NCI-H226 (cell line): ENCODE measurements at places on chromosomes 2 and 18.

DNA sequence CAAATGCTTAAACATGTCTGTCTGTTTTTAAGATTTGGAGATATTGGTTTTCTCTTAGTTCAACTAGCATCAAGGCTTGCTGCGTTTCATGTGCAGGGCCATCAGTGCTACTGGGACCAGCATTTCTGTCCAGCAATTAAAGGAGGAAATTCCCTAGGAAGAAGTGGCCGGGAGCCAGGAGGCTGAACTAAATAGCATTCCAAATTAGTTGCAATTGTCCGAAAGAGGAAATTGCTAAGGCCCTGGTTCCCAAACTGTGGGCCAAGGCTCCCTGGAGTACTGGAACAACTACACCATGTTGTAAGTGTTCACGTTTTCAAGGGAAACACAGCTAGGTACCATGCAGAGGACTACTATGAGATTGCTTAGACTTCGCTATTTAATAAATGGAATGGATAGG lies 257.9 kb downstream of the PTPRM start:
- no peak for DNase-seq

- no peak for DNase-seq
These were observed 18.7 kb upstream of the RGPD4 start for GRCh38 chr2:107807988-107808387.

- peak; percentile 94 for DNase-seq
These were observed 104.4 kb upstream of the CDC42EP3 start for GRCh38 chr2:37775908-37776250.

DNA sequence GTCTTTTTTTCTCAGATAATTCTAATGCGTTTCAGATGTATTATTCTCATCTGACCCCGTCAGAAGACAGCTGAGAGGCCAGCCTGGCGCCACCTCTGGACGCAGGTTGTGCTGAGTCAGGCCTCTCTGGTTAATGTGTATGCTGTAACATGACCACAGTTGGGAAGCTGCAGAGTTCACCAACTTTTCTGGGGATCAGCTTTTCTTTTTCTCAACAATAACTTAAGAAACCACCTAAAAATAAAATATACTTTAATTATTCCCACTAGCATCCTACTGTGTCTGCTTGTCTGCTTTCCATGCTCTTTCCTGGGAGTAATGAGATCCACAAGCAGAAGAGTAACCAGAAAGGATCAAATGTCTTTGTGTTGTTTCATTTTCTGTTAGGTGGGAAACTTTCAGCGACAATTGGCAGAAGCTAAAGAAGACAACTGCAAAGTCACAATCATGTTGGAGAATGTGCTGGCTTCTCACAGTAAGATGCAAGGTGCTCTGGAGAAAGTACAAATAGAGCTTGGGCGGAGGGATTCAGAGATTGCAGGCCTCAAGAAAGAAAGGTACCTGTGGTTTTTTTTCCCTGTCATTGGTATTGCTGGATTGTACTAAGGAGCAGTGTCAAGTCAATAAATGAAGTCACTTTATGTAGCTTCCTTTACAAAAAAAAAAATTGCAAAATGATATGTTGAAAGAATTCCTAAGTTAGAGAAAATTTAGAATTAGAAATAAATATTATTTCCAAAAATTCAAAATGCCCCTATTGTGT lies 79.8 kb downstream of the CCDC150 start:
- DNase-seq = peak; percentile 38

DNA sequence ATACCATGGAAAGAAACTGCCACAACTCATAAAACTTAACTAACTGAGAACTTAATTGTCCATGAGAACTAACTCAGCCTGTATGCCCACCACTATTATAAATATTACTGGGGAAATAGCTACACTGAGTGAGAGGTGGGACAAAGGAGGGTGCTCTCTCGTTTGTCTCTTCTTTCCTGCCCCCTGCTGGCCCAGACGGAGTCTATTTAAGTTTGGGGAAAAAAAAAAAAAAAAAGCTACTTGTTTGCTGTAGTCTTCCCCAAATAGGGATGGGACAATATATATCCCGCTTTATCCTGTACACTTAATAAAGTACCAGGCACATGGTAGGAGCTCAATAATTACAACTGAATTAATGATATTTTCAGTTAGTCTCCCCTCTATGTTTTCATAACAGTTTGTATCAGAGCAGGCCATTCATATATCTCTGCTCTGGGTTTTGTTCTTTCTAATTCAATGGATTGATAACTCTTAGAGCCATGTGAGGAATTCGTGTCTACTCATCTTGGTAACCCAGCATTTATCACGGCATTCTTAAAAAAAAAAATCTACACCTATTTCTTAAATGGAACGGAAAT lies 647.6 kb upstream of the PKDCC start:
- peak; percentile 5 for DNase-seq

GRCh38 chr2:135162377-135162776 lies 110.3 kb downstream of the RAB3GAP1 start:
- DNase-seq = no peak

- no peak for DNase-seq
These were observed 24.2 kb upstream of the TBR1 start for GRCh38 chr2:161391737-161392506.

- no peak for DNase-seq
These were observed at the start of gene TUBA3D for GRCh38 chr2:131475831-131476230. TUBA3D (plus strand) TSS chr2:131476119; CDS start chr2:131476200, 81 bp downstream.

DNA sequence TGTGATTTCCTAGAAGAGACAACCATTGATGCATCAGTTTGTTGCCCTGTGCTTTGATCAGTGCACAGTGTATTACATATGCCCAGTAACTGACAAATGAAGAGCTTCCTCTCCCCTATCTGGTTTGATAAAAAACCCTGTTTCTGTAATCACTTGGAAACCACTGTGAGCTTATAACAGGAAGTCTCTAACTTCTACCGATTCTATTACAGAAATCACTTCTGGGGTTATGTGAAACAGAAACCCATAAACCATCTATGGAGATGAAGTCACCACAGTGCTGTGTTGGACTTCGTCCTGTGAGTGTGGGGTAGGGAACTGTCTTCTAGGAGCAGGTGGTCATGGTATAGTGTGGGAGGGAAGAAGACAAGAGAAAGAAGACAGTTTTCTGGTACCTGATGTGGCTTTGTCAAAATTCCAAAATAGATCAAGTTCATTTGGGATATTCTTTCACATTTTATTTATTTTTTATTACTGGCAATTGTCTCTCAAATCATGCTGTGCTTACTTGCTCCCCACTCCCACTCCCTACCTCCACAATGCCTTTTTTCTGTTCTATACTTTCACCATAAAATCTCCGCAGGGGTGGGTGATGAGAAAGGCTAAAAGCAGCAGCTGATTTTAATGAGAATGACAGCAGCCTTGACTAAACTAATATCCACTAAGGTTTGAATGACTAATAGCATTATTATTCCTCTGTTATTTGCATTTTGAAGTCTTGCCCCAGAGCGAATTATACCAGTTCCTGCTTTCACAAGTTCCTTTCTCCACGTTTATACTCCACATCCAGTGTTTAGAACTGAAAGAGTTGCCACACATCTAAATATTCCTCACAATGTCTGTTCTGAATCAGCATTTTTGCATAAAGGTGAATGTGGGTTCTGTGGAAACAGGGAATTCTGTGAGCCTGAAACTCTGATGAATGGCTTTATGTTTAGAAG lies 41.7 kb upstream of the RND3 start:
- peak; percentile 79 for DNase-seq

DNA sequence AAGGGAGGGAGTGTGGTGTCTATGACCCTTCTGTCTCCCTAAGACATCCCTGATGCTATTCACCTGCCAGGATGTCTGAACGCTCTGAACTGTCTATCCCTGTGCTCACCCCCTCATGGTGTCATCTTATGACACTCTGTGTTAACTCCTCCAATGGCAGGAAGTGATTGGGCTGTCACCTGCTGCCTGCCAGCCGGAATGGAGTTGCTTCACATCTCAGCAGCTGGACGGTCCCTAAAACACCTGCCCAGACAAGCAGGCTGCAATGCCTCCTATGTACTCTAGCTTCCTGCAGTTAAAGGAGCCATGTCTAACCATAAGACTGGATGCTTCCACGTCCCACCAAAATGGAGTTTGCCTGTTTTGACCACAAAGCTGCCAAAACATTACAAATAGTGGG lies 99.9 kb downstream of the CPO start:
- no peak for DNase-seq

DNA sequence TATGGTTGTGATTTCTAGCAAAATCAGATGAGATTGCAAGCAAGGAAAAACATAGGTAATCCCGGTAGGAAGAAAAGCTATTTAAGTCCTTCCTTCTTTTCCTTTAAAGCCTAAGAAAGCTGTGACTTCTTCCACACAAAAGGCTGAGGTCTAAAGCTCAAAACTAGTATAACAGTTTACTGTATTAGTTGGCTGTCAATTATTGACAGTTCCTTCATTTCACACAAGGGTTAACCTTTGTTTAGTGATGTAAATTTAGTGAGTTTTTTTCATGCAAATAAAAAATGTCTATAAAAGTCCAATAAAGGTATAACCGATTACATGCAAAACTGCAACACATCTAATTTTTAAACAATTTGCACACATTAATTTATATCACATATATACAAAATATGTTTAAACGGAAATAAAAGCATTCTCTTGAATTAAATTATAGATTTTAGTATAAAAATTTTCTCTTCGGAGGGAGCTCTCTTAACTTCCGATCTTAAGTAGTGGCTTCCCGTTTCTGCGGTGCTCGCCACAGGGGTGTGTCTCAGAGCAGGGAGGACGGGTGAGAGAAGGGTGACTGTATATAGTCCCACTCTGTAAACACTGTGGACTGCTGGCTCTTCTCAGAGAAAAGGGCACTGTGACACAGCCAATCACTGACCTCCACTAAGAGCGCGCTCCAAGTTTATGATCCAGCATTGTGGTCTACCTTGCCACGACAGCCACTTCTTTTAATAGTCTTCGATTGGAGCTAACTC lies 33.4 kb downstream of the TTR start:
- DNase-seq = no peak

DNA sequence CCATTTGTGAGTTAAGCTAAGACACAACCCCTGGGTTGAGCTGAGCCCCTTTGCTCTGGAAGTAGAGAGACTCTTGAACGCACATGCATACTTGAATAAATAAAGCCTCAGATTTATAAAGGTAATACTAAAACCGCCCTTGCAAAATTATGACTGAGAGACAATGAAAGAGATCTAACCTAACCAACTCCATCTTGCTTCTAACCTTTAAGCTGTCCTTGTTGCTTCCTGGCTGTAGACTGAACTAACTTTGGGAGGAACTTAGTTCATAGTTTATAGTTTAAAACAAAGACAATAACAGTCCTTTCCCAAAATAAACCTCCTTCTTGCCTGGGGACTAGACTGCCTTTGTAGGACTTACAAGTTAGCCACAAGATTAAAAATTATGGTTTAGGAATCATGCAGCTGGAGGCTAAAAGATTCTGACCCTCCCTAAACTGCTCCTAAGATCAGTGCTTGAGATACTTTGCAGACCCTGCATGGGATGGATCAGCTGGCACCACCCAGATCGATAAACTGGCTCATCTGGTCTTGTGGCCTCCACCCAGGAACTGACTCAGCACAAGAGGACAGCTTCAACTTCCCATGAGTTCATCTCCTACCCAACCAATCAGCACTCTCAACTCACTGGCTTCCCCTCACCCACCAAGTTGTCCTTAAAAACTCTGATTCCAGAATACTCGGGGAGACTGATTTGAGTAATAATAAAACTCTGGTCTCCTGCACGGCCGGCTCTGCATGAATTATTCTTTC lies 240.2 kb upstream of the SLC14A2 start:
- DNase-seq = no peak

GRCh38 chr2:174716785-174717184 lies 47.5 kb downstream of the CHRNA1 start:
- no peak for DNase-seq
